Progenitor cell of endocrine pancreas (in vitro differentiated cells): ENCODE measurements at places on chromosomes 13 and 19. TPM values are rescaled to one million over a fixed set of nuclear protein-coding genes. Genes with fewer than 3 reads are reported as not detected.

The ZNF729 gene
- total RNA-seq = not detected in 2 replicates

The LRG1 gene
- 0.34 and 0.51 TPM in 2 replicates for total RNA-seq

The FEM1A gene
- total RNA-seq = 12.5 and 13.0 TPM in 2 replicates

The ATP8B3 gene
- 3.7 and 4.1 TPM in 2 replicates for total RNA-seq

The ZNF112 gene
- 13.0 and 14.1 TPM in 2 replicates for total RNA-seq

The ZNF429 gene
- 29.7 and 31.7 TPM in 2 replicates for total RNA-seq

The FGF22 gene
- 0.43 and 0.49 TPM in 2 replicates for total RNA-seq

The ZNF100 gene
- total RNA-seq = 33.3 and 34.7 TPM in 2 replicates

The NANOS3 gene
- total RNA-seq = 9.5 and 10.5 TPM in 2 replicates

The AP1M2 gene
- 107 and 110 TPM in 2 replicates for total RNA-seq

The GNG7 gene
- total RNA-seq = 9.9 and 11.3 TPM in 2 replicates

The KPTN gene
- total RNA-seq = 29.9 and 30.5 TPM in 2 replicates
